ENCODE measurements at places on chromosomes 13 and 19.

- no peak for DNase-seq
Observed at GRCh38 chr13:51590231-51590970, 6.1 kb downstream of the WDFY2 start.

DNA sequence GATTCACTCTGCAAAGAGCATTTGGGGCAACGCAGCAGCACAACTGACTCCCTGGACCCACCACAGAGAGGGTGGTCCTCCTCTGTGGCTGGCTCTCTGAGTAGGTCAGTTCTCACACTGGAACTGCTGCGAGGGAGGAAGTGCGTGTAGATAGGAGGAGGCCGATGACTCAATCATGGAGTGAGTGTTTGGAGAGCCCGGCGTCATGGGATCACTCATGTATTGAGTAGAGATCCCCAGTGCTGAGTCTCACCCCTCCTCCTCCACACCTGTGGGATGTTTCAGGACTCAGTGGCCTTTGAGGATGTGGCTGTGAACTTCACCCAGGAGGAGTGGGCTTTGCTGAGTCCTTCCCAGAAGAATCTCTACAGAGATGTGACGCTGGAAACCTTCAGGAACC, 8.9 kb downstream of the ZNF101 start:
- DNase-seq: no peak

DNA sequence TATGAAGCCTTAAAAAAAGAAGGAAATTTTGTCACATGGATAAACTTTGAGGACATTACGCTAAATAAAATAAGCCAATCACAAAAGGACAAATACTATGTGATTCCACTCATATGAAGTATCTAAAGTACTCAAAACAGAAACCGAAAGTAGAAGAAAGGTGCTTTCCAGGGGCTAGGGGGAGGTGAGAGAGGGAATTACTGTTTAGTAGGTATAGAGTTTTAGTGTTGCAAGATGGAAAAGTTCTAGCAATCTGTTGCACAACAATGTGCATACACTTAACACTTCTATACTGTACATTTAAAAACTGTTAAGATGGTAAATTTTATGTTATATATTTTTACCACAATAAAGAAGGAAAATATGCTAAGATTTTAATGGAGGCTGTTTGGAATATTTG, 83.0 kb downstream of the POLR1D start:
- no peak for DNase-seq

GRCh38 chr13:62119739-62120700, 704.4 kb upstream of the PCDH20 start:
- DNase-seq: peak; percentile 7

DNA sequence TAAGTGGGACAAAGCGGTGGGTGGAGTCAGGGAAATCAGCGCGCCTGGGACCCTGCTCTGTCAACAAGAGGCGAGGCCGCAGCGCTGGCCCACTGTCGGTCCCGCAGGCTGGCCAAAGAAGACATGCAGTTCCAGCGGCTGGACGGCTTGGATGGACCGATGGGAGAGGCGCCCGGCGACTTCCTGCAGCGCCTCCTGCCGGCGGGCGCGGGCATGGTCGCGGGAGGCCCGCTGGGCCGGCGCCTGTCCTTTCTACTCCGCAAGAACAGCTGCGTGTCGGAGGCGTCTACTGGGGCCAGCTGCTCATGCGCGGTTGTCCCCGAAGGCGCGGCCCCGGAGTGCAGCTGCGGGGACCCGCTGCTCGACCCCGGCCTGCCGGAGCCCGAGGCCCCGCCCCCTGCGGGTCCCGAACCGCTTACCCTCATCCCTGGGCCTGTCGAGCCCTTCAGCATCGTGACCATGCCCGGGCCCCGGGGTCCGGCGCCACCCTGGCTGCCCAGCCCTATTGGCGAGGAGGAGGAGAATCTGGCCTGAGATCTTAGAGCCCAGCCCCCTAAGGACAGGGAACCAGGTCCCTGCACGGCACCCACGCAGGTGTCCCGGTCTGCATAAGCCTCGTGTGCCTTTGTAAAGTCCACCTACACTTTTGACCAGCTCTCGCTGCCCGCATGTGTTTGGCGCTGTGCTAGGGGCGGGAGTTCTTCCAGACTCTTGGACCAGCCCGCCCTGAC, 6.1 kb downstream of the BEST2 start:
- no peak for DNase-seq

- DNase-seq: no peak
Observed at GRCh38 chr13:102978168-102978567, 88.0 kb downstream of the SLC10A2 start.

GRCh38 chr19:15398501-15399233, 19.1 kb upstream of the AKAP8 start:
- DNase-seq: no peak

DNA sequence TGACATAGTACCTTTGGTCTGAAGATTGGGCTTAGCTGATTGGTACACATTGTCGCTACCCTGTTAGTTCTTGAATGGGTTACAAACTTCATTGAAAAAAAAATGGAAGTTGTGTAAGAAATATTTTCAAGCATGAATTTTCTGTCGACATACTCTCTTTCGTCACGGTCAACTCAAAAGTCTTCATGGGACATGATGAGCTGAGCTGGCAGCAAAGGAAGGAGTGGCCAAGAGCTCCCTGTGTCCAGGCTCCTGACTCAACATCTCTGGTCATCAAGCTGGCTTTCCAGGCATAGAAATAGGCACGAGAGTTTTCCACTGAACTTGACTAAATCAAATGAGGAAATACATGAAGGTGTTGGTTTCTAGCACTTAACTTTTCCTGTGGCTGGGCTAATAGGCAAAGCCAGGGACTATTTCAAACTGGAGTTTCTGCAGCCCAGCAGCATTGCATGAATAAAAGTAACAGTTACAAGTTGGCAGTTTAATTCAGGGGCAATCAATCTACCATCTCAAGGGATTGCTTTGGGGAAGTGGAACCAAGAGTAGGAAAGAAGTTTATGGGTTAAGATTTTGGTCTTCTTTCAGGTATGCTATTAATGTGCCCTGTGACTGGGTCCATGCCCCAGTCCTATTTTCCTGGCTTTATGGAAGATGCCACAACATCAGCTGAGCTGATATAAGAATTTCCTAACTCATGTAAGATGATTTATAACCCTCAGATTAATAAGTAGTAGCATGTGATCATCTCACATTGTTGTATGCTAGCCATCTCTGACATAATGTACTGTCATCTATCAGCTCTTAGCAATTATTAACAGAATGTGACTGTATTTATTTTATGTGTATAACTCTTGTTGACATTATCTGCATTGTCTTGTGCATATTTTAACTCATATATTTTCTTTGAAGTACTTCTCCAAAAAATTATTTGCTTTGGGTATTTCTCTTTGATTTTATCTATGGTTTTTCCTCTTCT, 385.8 kb downstream of the DLEU7 start:
- DNase-seq: no peak

DNA sequence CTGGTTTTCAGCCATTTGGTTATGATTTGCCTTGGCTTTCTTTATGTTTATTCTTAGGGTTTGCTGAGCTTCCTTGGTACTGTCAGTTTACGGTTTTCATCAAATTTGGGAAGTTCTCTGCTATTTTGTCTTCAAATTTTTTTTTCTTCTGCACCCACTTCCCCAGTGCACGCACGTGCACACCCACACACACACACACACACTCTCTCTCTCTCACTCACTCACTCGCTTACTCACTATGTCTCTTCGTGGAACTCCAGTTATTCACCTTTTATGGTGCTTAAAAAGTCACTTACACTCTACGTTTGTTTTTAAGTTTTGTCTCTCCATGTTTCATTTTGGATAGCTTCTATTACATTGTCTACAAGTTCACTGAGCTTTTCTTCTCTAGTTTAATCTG, 7.1 kb downstream of the AKAP11 start:
- DNase-seq: no peak

DNA sequence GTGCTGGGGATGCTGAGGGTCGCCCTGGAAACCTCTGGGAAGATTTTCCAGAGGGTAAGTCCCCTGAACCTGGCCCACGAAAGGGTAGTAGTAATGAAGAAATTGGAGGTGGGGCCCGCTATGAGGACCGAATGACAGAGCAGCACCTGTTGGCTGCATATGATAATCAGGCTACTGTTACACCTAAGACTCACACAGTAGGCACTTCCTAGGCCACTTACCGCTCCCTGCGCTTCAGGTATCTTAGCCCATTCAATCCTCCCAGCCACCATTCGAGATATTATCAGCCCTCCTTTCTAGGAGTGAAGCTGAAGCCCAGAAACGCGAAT, 4.3 kb upstream of the LRFN3 start:
- no peak for DNase-seq

DNA sequence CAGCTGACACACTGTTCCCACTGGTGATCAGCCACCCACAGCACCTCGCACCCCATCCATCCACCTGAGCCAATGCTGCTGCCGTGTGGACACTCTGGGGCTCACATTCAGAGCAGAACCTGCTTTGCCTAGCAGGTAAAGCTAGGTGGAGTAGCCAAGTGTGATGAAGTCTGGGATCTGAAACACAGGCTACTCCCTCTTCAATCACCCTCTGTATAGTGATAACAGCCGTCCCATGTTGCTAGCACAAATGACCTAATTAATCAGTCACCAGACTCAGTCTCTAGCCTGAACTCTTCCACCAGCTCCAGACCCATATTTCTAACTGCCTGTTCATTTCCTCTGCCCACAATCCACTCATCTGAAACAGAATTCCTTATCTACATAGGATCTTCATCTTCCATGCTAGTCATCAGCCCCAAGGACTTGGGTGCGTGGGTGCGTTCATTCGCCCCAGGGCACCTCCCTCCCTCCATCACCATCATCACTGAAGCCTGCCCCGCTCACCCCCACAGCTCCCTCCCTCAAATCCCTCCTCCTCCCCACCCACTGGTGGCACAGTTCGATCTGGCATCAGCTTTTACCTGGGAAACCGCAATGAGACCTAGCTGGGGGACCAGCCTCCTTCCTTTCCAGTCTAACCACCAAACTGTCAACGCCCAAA, 19.8 kb downstream of the STK24 start:
- DNase-seq: no peak

DNA sequence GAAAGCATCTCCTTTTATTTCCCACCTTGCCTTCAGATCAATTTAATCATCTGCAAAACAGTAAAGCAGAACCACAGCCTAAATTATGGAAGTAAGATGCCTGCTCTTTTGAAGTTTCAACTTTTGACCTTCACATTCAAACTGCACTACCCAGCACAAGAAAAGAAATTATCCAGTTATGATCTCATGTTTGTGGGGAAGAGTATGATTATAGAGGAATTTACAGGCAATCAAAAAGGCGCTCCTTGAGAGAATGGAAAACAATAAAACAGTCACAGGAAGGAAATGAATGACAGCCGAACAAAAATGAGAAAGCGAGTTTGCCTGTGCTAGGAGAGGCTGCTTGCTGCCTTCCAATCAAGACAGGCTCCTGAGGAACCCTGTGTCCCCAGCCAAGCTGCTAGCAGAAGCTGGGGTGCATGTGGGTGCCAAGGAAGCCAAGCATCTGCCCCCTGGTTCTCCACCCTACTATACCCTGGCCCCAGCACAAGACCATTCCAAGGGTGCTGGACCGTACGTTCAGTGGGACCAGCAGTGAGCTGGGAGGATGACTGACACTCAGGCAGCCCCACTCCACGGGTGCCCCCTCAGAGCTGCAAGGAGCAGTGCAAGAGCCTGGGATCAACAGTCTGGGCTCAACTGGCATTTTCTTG, 47.8 kb downstream of the PEPD start:
- DNase-seq: no peak

GRCh38 chr19:58557221-58558065, 968 bp downstream of the UBE2M start:
- DNase-seq: no peak

GRCh38 chr13:28357911-28358433, 137.0 kb downstream of the FLT1 start:
- no peak for DNase-seq

GRCh38 chr19:4456476-4456842, 1.1 kb downstream of the UBXN6 start:
- no peak for DNase-seq

- DNase-seq: no peak
Observed at GRCh38 chr13:67156723-67157060, 73.4 kb downstream of the PCDH9 start.

- DNase-seq: no peak
Observed at GRCh38 chr19:33052352-33052972, 12.2 kb downstream of the RHPN2 start.

DNA sequence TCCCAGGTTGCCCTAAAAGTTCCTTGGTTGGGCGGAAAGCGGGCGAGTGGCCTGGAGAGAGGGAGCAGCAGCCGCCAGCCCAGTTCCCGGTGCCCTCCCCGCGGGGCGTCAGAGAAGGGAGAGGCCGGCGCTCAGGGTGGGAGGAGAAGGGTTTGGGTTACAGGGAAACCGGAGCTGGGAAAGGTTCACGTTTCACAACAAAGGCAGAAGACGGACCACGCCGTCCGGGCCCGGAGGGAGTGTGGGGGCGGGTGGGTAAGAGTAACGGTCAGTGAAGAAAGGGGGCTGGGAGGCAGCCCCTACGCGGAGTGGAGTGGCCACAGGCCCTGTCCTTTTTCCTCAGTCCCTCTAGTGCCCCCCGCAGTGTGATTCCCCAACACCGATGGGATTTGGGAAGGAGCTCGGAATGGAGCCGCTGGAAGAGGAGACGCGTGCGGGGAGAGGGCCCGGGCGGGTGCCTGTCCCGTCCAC, 1.6 kb downstream of the SIX5 start:
- no peak for DNase-seq

- DNase-seq: no peak
Observed at GRCh38 chr19:6233056-6233826, 46.5 kb downstream of the MLLT1 start.

DNA sequence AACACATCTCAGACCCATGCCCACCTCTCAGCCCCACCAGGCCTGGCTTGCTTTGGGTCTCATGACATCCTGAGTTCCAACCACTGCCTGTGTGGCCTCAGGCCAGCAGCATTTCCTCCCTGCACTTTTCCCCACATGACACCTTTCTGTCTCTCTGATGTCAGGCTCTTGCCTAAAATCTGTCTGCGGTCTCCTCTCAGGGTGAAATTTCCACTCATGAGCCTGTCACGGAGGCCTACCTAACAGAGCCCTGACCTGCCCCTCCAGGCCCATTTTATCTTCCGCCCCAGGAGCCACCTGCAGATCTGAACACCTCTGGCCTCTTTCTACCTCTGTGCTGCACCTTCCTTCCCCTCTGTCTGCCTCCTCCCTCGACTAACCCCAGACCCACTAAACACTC, 93.5 kb downstream of the ZDHHC20 start:
- DNase-seq: peak; percentile 19

All from Jurkat, Clone E6-1 (cell line).